Activated CD8-positive, alpha-beta memory T cell treated with anti-CD3 and anti-CD28 coated beads, Interleukin-2, amount 10 ng/mL, durations not matched to agents 7 days and 5 days (primary cell): ENCODE measurements at places on chromosomes 6 and 20. TPM values are rescaled to one million over a fixed set of nuclear protein-coding genes. Genes with fewer than 3 reads are reported as not detected.

- no peak overlapping the region for H3K27ac ChIP-seq
- H3K27me3 ChIP-seq = no peaks in the 10 kb centered on the region
- H3K4me1 ChIP-seq = no peaks in the 10 kb centered on the region
- DNase-seq = no peak
- H3K36me3 ChIP-seq = no peaks in the 10 kb centered on the region
Observed at GRCh38 chr20:4230651-4231050, 215.3 kb upstream of the RNF24 start.

DNA sequence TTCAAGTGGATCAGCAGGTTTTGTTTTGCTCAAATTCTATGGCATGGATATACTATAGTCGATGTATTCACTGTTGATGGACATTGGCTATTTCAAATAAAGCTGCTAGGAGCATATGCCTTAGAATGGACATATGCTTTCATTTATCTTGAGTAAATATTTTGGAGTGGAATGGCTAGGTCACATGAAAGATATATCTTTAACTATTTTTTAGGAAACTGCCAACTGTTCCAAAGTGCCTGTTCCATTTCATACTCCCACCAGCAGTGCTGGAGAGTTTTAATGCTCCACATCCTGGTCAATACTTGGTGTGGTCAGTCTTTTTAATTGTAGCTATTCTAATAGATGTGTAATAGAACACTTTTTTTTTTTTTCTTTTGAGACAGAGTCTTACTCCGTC, 81.1 kb upstream of the PIM1 start:
- DNase-seq = no peak
- H3K27ac ChIP-seq = no peak overlapping the region
- H3K4me1 ChIP-seq = peaks cover 11% of the 10 kb centered on the region
- H3K4me3 ChIP-seq = no peak overlapping the region

CAGE1 gene
- 0.18 TPM for total RNA-seq

MRAP2 gene
- total RNA-seq = not detected

POPDC3 gene
- not detected for total RNA-seq

DNA sequence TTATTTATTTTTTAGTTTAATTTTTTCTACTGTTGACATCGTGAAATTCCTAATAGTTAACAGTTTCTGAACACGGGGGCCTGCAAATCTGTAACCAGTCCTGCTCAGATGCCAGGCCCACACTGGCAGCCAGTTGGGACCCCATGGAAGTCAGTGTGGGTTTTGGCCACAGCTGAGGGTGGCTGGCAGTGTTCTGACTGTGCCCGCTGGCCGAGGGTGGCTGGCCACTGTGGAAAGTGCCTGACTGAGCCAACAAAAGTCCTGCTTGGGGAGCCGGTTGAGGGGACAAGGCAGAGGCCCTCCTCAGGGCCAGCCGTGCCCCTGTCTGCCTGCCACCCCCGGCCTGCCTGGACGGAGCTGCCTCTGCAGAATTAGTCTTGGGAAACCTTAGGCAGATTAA, 4.1 kb upstream of the PMEPA1 start:
- H3K4me1 ChIP-seq = peaks cover 9% of the 10 kb centered on the region
- H3K27me3 ChIP-seq = peaks cover 23% of the 10 kb centered on the region
- H3K27ac ChIP-seq = no peak overlapping the region
- no peaks in the 10 kb centered on the region for H3K36me3 ChIP-seq
- DNase-seq = no peak

CCDC170 gene
- not detected for total RNA-seq

DNA sequence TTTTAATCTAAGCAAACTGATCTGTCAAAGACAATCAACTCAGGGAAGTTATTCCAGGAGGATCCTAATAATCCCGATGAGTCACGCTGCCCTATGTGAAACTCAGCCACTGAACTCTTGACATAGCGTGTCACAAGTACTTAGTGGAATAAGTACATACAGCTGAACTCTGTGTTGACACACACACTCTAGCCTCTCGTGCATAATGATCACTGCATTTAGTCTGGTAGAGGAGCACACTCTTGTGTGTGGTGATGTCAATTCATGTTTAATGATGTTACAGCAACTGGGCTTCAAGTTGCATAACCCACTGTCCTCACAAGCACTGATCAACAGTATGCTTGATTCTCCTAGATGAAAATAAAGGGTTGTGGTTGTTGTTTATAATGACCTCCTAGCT, 148.3 kb downstream of the HACE1 start:
- no peak overlapping the region for H3K27ac ChIP-seq
- no peak for DNase-seq
- H3K4me1 ChIP-seq = no peaks in the 10 kb centered on the region
- no peak overlapping the region for H3K4me3 ChIP-seq
- peaks cover 4% of the 10 kb centered on the region for H3K36me3 ChIP-seq

DNA sequence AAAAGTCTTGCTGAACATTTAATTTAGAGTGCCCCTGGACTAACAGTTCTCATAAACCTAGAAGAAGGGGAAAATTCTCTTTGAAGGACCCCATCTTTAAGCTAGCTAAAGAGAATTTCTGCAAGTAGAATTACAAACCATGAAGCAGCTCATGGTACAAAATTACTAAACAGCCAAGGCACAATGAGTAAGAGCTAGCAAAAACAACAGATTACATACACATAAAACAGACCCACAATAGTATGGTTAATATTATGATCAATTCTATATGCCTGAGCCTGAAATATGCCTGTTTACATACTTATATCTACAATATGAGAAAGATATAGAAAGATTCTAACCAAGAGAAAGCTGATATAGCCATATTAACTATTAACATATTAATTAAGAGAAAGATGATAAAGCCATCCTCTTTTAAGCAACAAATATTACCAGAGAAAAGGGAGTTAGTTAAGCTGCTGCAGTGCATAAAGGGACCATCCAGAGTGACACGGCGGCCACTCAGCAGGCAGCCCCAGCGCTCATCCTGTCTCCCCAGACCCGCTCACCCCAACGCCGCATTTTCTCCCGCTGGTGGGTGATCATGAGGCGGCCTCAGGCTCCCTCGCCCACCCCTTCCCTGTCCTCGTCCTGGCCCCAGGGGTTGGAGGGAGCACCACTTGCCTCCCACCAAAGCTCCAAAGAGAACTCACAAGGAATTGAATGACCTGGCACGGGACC, 98.4 kb upstream of the CARMIL1 start:
- DNase-seq = no peak
- H3K36me3 ChIP-seq = no peaks in the 10 kb centered on the region
- H3K27ac ChIP-seq = no peak overlapping the region
- H3K4me3 ChIP-seq = no peak overlapping the region

DNA sequence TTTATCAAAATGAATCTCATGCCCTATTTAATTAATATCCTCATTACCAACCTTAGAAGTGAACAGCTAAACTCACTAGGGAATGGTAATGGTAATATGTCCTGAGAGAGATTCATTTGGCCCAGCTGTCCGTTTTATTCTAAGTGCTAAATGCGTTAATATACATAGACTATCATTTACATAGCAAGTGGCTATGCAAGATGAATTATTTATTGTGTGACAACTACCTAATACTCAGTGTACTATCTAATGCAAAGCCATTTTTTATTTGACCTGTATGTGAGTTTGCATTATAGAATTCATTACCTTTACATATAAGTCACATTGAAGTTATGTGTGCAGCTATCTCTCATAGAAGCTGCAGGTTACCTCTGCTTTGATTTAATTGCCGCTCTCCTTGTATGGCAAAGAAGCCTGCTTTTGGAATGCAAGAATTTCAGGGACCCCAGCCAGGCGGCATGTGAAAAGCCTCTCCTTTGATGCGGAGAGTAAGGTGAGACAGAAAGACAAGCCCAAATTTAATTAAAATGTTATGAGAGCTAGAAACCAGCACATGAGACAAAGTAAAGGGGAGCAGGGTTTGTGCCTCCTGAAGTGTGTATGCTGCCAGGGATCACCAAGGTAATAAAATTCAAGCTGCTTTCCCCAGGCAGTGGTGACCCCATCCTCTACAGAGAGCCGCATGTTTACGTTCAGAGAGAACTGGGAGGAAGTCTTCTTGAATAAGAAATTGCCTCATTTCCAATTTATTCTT, 693.0 kb upstream of the MAP3K7 start:
- no peaks in the 10 kb centered on the region for H3K36me3 ChIP-seq
- no peak for DNase-seq
- no peak overlapping the region for H3K4me3 ChIP-seq

WFDC12 gene
- total RNA-seq = not detected

- H3K36me3 ChIP-seq = peaks cover 3% of the 10 kb centered on the region
- no peak overlapping the region for H3K27ac ChIP-seq
- no peaks in the 10 kb centered on the region for H3K4me1 ChIP-seq
- DNase-seq = no peak
Observed at GRCh38 chr6:365835-366234, 25.7 kb upstream of the IRF4 start.

DNA sequence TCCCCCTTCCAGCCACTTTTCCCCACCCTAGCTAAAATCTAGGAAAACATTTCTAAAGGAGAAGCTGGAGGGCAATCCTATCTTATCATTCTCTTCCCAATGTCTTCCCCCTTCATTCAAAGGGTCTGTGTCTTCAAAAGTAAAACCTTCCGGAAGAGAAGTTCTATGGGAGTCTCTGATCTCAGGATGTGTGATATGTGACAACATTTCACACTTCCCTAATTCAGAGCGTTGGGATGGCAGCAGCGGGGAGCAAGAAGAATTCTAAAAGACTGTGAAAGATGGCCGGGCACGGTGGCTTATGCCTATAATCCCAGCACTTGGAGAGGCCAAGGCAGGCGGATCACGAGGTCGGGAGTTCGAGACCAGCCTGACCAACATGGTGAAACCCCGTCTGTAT, 65.4 kb upstream of the AKIRIN2 start:
- DNase-seq = no peak
- H3K36me3 ChIP-seq = peaks cover 1% of the 10 kb centered on the region

- no peak for DNase-seq
- no peak overlapping the region for H3K27ac ChIP-seq
- no peak overlapping the region for H3K4me3 ChIP-seq
- no peaks in the 10 kb centered on the region for H3K27me3 ChIP-seq
- H3K36me3 ChIP-seq = no peaks in the 10 kb centered on the region
Observed at GRCh38 chr20:49792006-49792405, 20.6 kb upstream of the SLC9A8 start.

DNA sequence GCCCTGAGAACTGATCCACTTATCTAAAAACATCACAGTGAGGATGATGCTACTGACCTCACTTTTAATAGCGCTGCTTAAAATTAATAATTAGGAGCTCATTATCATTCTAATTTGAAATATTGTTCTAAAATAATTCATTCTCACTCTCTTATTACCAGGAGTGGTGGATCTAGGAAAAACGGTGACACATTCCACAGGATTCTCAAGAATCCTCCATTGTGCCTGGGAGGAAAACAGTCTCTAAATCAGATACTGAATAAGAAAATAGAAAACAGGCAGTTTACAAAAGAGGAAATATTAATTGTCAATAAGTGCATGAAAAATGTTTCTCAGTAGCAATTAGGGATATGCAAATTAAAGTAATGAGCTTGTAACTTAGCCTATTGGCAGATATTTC, 187.4 kb downstream of the TENT5A start:
- H3K4me1 ChIP-seq = no peaks in the 10 kb centered on the region
- no peaks in the 10 kb centered on the region for H3K36me3 ChIP-seq
- no peak overlapping the region for H3K4me3 ChIP-seq
- DNase-seq = no peak
- H3K27me3 ChIP-seq = no peaks in the 10 kb centered on the region

GRCh38 chr20:3820901-3821727, 767 bp downstream of the AP5S1 start:
- H3K27ac ChIP-seq = peak overlapping the region; percentile 90
- H3K4me3 ChIP-seq = peak overlapping the region; percentile 85
- peaks cover 40% of the 10 kb centered on the region for H3K4me1 ChIP-seq
- H3K36me3 ChIP-seq = peaks cover 2% of the 10 kb centered on the region
- H3K27me3 ChIP-seq = no peaks in the 10 kb centered on the region
- DNase-seq = no peak
